ENCODE measurements at places on chromosomes 3 and 15.

- DNase-seq, result no peak
These were observed 231.3 kb downstream of the LPP start for GRCh38 chr3:188385295-188385694.

DNA sequence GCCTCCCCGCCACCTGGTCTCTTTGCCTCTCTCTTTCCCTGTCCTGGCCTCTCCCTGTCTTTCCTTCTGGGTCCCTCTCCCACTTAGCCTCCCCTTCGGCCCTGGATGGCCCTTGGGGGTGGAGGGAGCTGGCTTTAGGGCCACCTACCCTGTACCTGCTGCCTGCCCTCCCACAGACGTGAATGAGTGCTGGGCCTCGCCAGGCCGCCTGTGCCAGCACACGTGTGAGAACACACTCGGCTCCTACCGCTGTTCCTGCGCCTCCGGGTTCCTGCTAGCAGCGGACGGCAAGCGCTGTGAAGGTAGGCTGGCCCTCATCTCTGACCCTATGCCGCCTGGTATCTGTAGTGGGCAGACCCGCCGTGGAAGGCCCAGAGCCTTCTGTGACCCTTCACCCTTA is 80.7 kb downstream of the FBLN2 start:
- no peak for DNase-seq

DNA sequence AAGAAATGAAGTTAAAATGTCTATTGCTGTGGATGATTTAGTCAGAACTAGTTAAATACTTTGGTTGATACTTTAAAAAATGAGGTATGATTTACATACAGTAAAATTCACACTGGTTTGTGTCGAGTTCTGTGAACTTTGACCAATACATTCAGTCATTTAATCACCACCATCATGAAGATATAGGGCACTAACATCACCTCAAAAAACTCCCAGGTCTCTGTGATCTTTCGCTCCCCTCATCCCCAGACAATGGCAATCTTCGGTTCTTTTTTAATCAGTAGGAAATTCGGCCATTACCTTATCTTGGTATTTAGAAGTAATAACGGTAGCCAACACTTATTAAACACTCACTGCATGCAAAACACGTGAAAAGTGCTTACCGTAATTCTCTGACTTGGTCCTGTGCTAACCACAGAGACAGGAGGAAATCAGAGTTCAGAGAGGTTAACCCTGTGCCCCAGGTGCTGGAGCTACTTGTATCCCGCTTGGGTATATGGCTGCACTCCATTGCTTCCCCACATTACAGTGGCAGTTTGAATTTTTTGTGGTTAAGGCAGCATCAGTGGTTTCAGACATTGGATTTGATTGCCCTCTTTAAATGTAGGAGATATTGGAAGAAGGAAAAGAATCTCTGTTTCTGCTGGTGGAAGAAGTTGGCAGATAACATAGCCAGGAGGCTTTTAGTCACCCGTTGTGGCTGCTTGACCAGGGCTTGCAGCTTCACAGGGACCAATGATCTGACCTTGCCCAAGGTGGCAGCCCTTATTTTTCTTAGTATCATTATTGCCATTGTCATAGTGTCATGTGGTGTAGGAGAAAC is 4.2 kb downstream of the PLCL2 start:
- no peak for DNase-seq

DNA sequence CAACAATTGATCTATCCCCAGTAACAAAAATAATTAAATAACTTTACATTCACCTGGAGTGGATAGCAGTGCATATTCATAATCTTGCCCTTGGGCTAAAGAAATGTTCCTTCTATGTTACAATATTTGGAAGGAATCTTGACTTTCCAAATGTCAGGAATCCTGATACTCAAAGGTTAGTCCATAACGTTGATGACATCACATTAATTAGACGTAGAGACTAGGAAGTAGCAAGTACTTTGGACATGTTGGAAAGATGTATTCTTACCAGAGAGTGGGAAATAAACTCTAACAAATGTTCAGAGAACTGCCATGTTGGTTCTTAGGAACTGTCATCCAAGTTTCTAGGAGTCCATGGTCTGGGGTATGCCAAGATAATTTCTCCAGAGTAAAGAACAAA is 70.6 kb upstream of the SLC25A36 start:
- no peak for DNase-seq

- no peak for DNase-seq
These were observed 1.5 kb upstream of the FSIP1 start for GRCh38 chr15:39784125-39784524.

DNA sequence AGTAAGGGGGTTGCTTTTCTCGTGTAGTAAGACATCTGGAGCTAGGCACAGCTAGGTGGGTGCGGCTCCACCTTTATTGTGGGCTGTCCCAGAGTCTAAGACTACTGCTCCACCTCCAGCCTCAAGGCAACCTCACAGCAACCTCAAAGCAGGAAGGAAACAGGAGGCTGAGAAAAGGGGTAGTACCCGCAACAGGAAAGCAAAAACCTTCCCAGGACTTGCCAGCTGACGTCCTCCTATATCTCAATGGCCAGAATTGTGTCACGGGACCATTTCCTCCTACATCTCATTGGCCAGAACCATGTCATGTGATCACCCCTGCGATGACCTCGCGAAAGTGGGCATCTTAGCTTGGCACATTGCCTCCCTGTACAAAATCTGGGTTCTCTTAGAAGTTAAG is 4.3 kb upstream of the GPR160 start:
- no peak for DNase-seq

DNA sequence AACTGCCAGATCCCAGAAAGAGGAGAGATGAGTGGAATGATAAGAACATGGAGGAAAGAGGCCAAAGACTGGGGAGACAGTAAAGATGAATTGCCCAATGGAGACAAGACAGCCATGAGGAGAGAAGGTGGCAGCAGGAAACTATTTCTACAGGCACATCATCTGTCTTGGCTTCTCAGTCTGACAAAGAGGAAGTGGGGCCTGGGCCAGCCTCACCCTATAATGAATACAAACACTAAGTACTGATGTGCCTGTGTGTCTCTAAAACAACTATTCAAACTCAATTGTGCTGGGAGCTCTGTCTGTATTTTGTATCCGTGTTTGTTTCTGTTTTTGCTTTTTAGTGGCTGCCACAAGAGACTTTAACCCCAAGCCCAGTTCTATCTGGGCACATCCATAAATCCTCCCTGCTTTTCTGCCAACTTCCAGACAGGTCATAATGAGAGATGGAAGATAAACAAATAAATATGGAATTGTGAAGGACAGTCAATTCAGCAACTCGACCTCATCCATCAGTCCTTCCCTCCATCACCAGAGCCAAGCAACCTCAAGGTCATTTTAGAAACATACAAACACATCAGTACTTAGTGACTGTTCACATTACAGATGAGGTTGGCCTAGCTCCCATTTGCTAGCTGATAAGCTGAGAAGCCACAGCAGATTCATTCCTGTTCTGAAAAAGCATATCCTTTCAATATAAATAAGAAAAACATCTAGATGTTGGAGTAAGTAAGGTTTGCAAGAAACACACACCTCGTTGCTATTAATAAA is 116.7 kb downstream of the CADPS start:
- no peak for DNase-seq
